ENCODE measurements at places on chromosomes 13 and 19. TPM values are rescaled to one million over a fixed set of nuclear protein-coding genes. Genes with fewer than 3 reads are reported as not detected.

The PSG1 gene
- 0.24 TPM for total RNA-seq

The KASH5 gene
- not detected for total RNA-seq

The CRX gene
- total RNA-seq: not detected

The VAV1 gene
- total RNA-seq: 0.12 TPM

The GRK1 gene
- not detected for total RNA-seq

The ZMYM2 gene
- 25.6 TPM for total RNA-seq

The CPB2 gene
- not detected for total RNA-seq

The SERP2 gene
- 12.1 TPM for total RNA-seq

The ZNF701 gene
- total RNA-seq: 9.4 TPM

The ACER1 gene
- not detected for total RNA-seq

The USE1 gene
- total RNA-seq: 40.6 TPM

The TRPM4 gene
- 8.3 TPM for total RNA-seq

The SULT2A1 gene
- total RNA-seq: not detected

The EHD2 gene
- total RNA-seq: 67.4 TPM

The FFAR1 gene
- total RNA-seq: not detected

The TIMM29 gene
- 32.0 TPM for total RNA-seq

The C5AR2 gene
- total RNA-seq: under 0.01 TPM

The TMPRSS9 gene
- 0.10 TPM for total RNA-seq

The TNFSF9 gene
- 0.29 TPM for total RNA-seq

The ZNF569 gene
- total RNA-seq: 12.5 TPM

The PTPRH gene
- total RNA-seq: 5.4 TPM

The TMEM38A gene
- 1.3 TPM for total RNA-seq

The DYRK1B gene
- 0.24 TPM for total RNA-seq

The FAM83E gene
- total RNA-seq: not detected

The TLE2 gene
- total RNA-seq: not detected

The MBD3L1 gene
- not detected for total RNA-seq

The CEACAM8 gene
- total RNA-seq: not detected

The DHDH gene
- total RNA-seq: not detected

The ARL11 gene
- not detected for total RNA-seq

The SIGLEC14 gene
- not detected for total RNA-seq

The CCDC122 gene
- total RNA-seq: 3.5 TPM

The RYR1 gene
- under 0.01 TPM for total RNA-seq

The C19orf67 gene
- not detected for total RNA-seq

The ALG11 gene
- 7.2 TPM for total RNA-seq

The ZNF90 gene
- total RNA-seq: 4.2 TPM

The DIRAS1 gene
- 1.9 TPM for total RNA-seq

The EFNA2 gene
- not detected for total RNA-seq

The GPR183 gene
- total RNA-seq: 5.1 TPM

The FGF22 gene
- total RNA-seq: not detected

The CDX2 gene
- not detected for total RNA-seq

The CACNG6 gene
- 0.10 TPM for total RNA-seq

The CD37 gene
- not detected for total RNA-seq

The MCEMP1 gene
- total RNA-seq: not detected

The SHC2 gene
- total RNA-seq: not detected

Measured in RPMI7951 (cell line).